ENCODE measurements at places on chromosomes 7 and 10.

- DNase-seq: no peak
These were observed 393.5 kb downstream of the GFRA1 start for GRCh38 chr10:115879372-115880089.

- no peak for DNase-seq
These were observed 253.9 kb upstream of the FZD8 start for GRCh38 chr10:35896001-35896400.

DNA sequence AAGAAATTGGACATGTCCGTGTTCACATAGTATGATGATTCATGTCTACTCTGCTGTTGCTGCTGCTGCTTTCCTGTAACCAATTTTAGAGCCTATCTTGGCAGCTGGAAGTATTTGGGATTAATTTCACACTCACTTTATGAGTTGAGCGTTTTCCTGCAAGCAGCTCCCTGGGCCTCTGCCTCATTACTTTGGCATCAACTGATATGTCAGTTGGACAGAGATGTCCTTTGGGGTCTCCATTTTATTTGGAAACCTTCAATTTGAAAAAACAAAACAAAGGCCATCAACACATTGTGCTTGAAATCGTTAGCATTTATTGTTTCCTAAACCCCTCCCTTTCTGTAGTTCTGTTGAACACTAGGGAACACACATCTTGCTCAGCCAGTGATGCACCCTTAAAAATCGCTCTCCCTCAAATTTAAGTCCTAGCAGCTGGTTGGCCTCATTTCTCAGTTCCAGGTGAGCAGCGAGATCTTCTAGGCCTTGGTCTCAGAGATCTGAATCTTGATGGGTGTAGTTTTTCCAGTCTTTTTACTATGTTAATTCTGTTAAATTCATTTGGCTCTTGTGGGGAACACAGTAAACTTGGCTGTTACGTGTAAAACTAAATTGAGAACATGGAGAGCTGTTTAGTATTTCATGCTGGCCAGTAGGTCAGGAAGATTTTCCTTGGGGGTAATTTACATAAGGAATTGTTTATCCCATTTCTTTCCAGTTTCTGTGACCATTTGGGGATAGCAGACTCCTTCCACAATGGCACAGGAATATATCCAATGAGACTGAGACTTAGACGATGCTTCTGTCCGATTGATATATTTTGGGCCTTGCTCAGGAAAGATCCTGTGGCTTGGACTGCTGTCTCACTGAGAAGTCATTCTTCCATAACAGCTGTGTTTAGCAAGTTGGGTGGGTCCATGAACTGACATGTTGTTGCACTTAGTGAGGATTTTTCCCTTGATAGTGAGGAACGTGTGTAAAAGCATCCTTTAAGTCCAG is 371.6 kb downstream of the BBS9 start:
- no peak for DNase-seq

DNA sequence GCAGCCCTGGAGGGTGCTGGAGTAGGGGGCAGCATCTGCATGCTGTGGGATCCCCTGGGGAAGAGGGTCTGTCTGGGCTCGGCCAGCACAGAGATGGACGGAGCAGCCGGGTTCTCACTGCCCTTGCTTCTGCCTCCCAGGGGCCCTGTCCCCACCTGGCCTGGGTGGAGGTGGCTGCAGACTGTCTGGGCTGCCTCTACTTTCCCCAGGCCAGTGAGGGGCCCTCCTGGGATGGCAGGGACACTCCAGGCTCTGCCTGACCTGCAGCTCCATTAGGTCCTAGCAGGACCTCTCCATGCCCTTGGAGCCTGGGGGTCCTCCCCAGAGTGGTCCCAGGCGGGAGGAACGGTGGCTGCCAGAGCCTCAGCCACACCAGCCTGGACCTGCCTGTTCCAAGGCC is 63.7 kb downstream of the PWWP2B start:
- DNase-seq: no peak

DNA sequence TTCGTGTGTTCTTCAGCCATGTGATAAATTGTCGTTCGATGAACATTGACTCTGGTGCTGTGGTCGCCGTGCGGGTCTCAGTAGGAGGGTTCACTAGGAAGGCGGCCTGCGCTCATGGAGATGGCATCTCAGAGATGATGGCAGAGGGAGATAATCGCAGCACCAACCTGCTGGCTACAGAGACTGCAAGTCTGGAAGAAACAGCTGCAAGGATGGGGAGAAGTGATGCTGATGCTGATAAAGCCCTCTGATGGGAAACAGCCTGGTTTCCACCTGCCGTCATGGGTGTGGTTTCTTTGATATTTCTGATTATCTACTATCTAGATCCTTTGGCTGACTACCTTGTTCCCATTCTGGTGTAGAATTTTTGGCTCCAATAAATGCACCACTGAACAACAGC is 130.5 kb upstream of the ANKRD30A start:
- DNase-seq: no peak

DNA sequence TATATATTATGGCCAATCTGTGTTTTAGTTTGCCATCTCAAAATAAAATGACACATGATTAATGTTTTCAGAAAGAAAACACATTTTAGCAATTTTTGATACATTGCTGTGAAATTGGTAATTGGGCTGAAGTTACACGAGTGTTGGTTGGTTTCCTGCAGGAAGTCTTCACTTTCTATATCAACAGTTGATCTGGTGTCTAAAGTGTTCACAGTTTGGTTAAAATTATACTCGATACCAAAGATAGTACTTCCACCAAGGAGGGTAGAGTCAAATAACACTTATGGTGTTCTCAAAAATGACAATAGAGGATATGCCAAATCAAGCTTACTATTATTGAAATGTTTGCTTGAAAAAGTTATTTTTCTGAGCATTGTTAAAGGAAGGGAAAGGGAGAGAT is 120.3 kb upstream of the GLCCI1 start:
- DNase-seq: no peak

DNA sequence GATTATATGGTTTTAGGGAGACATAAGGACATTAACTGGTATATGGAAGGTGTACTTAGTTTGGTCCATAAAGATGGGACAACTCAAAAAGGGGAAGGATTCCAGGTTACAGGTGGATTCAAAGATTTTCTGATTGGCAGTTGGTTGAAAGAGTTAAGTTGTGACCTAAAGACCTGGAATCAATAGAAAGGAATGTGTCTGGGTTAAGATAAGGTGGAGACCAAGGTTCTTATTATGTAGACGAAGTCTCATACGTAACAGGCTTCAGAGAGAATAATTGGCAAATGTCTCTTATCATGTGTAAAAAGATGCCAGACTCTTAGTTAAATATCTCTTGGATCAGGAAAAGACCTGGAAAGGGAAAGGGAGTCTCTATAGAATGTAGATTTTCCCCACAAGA is 1.0 kb upstream of the TRDMT1 start:
- no peak for DNase-seq

GRCh38 chr10:93666030-93666429 is 36.4 kb downstream of the FRA10AC1 start:
- DNase-seq: no peak

GRCh38 chr10:14774797-14775196 is at the start of gene FAM107B:
TSS of gene FAM107B (minus strand) at chr10:14774897. CDS start at chr10:14774663, 234 bp downstream.
- DNase-seq: no peak

DNA sequence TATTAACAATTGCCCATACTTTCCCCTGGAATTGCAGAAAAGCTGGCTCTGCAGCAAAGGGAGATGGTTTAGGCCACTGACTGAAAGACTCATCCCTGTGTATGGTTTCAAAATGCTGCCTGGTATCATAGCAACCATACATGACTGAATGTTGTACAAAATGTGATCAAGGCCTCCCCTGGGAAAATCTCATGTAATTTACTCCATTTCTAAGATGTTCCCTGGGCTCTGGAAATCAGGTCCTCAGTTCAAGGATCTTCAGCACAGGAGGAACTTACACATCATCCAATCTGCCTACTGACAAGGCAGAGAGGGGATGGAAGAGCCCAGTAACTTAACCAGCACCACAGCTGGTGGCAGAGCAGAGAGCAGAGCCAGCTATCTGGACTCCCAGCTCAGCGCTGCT is 111.8 kb downstream of the JAZF1 start:
- no peak for DNase-seq

DNA sequence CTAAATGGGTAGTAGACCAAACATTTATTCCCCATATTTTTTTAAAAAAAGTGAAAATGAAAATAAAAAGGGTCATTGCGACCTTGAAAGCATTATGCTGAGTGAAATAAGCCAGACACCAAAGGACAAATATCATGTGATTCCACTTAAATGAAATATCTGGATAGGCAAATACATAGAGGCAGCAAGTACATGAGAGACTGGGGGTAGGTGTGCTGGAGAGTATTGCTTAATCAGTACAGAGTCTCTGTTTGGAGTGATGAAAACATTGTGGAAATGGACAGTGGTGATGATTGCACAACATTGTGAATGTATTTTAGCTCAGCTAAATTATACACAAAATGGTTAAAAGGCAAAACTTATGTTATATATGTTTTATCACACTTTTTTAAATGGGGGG is 169.4 kb downstream of the AKR1D1 start:
- no peak for DNase-seq

DNA sequence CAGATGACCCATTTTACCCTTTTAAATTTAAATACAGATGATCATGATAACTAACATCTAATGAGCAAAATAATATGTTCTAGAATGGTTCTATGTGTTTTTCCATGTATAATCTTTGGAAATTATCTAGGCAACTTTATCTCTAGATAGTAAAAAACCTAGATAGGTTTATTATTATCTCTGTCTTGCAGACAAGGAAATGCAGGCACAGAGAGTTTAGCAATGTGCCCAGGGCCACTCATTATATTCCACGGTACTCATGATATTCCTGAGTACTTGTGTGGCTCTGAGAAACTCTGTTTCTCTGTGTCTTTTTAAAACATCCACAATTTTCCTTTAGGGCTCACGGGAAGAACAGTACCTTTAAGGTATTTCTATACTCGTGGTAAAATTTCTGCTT is 26.4 kb upstream of the SNX13 start:
- DNase-seq: no peak

GRCh38 chr7:45576249-45576929 is 2.2 kb downstream of the ADCY1 start:
- no peak for DNase-seq

Measured in 8988T (cell line).